ENCODE measurements at places on chromosomes 4 and X.

DNA sequence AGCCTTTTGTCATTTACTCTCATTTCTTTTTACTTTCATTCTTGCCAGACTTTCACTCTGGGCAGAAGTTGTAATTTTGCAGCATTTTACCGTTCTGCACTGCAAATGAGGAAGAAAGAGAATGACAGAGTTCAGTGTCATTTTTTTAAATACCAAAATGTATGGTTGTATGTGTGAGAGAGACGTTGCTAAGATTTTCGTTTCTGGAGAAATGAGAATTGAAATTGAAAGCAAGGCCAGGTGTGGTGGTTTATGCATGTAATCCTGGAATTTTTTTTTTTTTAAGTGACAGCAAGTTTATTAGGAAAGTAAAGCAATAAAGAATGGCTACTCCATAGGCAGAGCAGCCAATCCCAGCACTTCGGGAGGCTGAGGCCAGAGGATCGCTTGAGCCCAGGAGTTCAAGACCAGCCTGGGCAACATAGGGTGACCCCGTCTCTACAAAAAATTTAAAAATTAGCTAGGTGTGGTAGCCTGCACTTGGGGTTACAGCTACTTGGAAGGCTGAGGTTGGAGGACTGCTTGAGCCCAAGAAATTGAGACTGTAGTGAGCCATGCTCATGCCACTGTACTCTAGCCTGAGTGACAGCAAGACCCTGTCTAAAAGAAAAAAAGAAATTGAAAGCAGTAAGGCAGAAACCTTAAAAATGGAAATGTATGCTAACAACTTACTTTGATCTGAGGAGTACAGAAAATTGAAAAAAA is 12.9 kb downstream of the DCK start:
- no peak for DNase-seq

DNA sequence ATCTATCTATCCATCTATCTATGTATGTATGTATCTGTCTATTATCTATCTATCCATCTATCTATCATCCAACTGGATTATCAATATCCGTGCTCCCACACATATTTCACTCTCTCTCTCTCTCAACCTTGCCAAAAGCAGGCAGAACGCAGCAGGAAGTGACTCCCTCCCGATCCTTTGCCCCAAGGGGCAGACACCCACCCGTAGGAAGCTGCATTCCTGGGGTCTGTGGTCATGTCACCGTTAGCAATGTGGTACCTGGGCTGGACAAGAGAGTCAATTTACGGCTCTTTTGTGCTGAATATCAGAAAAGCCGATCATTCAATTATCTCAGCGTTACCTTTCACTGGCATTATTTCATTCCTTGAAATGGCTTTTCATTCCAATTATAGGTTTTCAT is 119.6 kb upstream of the PPP2R3B start:
- DNase-seq = no peak

GRCh38 chr4:138243369-138243768 is 1.2 kb upstream of the SLC7A11 start:
- DNase-seq = no peak

GRCh38 chrX:110045421-110045820 is 42.5 kb downstream of the TMEM164 start:
- DNase-seq = no peak

GRCh38 chr4:89110541-89110985 is 770 bp upstream of the TIGD2 start:
- DNase-seq = no peak

GRCh38 chr4:38279650-38280322 is 319.6 kb downstream of the PTTG2 start:
- DNase-seq = no peak

- DNase-seq = peak; percentile 49
Measured at GRCh38 chrX:15849555-15849954, 5.1 kb downstream of the AP1S2 start.

- DNase-seq = no peak
Measured at GRCh38 chr4:141121768-141122454, 11.4 kb downstream of the RNF150 start.

- DNase-seq = no peak
Measured at GRCh38 chr4:173466101-173466500, 63.9 kb downstream of the HAND2 start.
